ENCODE measurements at places on chromosomes 3 and 15. TPM values are rescaled to one million over a fixed set of nuclear protein-coding genes. Genes with fewer than 3 reads are reported as not detected.

The RAB27A gene
- 3.6 TPM for total RNA-seq

DNA sequence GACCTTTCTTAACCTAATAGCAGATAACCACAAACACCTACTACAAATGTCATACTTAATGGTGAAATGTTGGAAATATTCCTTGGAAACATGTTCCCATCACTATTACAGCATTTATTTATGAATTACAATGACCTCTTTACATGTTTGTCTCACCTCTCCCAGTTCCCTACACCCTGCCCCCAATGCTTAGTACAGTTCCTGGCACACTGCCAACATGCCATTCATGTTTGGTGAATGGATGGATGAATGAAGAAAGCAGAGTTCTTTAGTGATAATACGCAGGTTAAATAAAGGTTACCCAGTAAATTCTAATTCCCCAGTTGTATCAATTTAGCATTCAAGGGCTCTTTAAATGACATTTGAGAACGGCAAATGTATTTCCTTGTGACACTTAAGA lies 259.9 kb upstream of the ATP11B start:
- H3K27ac ChIP-seq, result no peak overlapping the region
- DNase-seq, result no peak
- no peak overlapping the region for H3K4me3 ChIP-seq
- peaks cover 18% of the 10 kb centered on the region for H3K4me1 ChIP-seq

DNA sequence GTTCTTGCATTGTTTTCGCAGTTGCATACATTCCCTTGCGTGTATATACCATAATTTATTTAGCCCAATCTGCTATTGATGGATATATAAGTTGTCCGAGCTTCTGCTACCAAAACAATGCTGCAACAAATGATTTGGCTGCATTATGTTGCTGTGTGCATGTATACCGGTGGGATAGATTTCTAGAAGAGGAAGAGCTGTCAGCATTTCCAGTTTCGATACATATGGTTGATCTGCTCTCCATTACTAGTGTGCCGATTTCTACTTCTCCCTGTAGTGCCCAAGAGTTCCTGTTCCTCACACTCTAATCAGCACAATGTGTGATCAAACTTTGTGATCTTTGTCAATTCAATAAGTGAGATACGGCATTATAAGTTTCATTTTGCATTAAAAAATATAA lies 92.8 kb upstream of the NMNAT3 start:
- no peak overlapping the region for H3K4me3 ChIP-seq
- H3K4me1 ChIP-seq, result peaks cover 13% of the 10 kb centered on the region
- no peak for DNase-seq

GRCh38 chr3:126402666-126403302 lies 8.1 kb downstream of the CFAP100 start:
- no peaks in the 10 kb centered on the region for H3K4me1 ChIP-seq
- H3K27ac ChIP-seq, result no peak overlapping the region
- H3K27me3 ChIP-seq, result no peaks in the 10 kb centered on the region
- H3K4me3 ChIP-seq, result no peak overlapping the region
- DNase-seq, result no peak
- H3K36me3 ChIP-seq, result no peaks in the 10 kb centered on the region

GRCh38 chr3:134594331-134594741 lies 56.5 kb downstream of the KY start:
- no peak overlapping the region for H3K4me3 ChIP-seq
- peaks cover 13% of the 10 kb centered on the region for H3K27me3 ChIP-seq
- no peak overlapping the region for H3K27ac ChIP-seq
- no peaks in the 10 kb centered on the region for H3K36me3 ChIP-seq

DNA sequence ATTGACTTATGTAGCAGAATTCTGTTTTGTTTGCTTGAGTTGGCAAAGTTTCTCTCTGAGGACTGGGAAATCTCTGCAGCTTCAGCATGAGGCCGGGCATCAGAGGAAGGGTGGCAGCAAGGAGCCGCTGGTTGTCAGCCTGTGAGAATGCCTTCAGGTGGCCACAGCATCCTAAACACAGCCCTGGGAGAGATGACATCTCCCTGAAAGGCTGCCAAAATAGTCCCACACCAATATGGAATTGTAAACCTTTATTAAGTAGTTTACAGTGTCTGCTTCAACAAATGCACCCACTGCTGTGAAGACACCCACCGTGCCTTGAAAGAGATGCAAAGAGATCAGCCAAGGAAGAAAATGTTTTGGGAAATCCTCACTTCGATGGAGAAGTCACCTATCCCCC lies 609.7 kb upstream of the ARRDC4 start:
- no peak overlapping the region for H3K4me3 ChIP-seq
- DNase-seq, result peak; percentile 3

DNA sequence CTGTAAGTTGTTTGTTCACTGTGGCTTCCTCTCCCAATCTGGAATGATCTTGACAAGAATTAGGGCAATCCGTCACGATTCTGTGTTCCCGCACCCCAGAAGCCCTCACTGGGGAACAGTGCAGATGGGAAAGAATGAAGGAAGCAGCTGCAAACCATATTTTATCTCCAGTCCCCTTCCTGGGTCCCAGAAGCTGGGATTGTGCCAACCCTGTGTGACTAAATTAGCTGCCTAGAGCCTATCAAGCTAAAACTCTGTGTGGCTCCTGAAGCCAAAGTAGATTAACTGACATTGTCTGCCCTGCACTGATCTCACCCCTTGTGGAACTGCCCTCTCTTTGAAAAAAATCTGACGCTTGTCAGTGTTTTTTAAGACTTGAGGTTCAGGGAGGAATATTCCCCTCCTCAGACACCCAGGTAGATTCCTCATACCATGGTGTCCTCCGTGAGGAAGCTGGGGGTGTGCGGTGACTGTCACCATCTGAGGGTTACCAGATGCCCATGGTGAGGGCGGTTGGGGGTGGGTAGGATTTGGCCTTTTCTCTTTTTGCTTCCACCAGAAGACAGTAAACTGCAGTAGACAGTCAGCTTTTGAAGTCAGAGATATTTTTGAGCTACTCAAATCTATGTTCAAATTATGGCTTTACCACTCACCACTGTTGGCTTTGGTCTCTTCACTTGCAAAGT lies 358.3 kb upstream of the TPM1 start:
- no peak overlapping the region for H3K4me3 ChIP-seq
- H3K4me1 ChIP-seq, result peaks cover 6% of the 10 kb centered on the region
- no peaks in the 10 kb centered on the region for H3K27me3 ChIP-seq
- H3K27ac ChIP-seq, result no peak overlapping the region

DNA sequence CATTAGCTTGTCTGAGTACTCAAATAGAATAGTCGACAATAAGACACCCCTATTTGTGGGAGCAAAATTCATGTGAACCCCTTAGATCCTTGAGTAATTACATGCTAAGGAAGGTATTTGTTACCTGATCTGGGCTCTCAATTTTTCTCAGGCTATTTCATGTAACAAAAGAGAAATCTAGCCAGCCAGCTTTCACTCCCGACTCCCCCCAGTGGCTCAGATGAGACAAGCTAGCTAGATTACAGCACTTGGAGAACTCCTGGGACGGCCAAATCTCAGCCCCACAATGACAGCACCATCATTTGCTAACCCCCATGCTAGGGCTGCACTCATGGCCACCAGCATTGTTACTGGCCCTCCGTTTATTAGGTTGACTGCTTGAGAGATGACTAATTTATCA lies 41.3 kb downstream of the GLDN start:
- H3K4me1 ChIP-seq, result peaks cover 7% of the 10 kb centered on the region
- peak; percentile 68 for DNase-seq
- no peaks in the 10 kb centered on the region for H3K36me3 ChIP-seq
- H3K4me3 ChIP-seq, result no peak overlapping the region
- no peak overlapping the region for H3K27ac ChIP-seq

DNA sequence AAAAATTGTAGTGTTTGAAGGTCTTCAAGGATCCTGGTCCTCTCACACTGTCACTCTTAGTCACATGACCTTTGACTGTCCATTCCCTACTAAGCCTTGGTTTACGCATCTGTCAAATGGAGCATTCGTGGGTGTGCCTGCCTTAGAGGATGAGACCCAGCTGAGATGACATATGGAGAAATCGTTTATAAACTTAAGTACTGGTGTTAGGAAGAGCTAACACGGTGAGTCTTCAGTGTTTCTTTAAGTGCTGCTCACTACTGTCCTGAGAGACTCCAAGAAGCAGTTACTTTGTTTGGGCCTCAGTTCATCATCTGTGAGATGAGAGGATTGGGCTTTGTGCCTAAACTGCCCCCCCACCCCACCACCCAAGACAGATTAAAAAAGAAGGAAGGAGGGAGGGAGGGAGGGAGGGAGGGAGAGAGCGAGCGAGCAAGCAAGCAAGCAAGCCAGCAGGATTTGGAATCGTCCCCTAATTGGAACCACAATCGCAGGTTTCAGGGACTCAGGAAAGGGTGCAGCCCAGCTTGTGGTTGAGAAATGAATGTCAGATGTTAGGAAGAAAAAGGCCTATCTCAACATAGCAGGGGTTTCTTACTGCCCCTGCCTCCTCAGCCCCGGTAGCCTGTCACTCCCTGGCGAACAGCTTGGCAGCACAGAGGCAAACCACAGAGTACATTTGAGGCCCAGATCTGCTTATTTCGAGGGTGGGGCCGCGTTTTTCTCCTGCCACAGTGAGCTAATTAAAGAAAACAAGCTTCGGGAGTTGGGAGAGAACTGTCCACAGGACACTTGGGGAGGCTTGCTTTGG lies 32.7 kb downstream of the SMAD3 start:
- peaks cover 22% of the 10 kb centered on the region for H3K4me1 ChIP-seq
- H3K27me3 ChIP-seq, result no peaks in the 10 kb centered on the region
- DNase-seq, result no peak

GRCh38 chr3:44682182-44682896 lies 30.1 kb upstream of the ZNF502 start:
- H3K27me3 ChIP-seq, result no peaks in the 10 kb centered on the region
- no peaks in the 10 kb centered on the region for H3K4me1 ChIP-seq
- no peak overlapping the region for H3K27ac ChIP-seq
- H3K4me3 ChIP-seq, result no peak overlapping the region
- H3K36me3 ChIP-seq, result no peaks in the 10 kb centered on the region
- DNase-seq, result no peak

DNA sequence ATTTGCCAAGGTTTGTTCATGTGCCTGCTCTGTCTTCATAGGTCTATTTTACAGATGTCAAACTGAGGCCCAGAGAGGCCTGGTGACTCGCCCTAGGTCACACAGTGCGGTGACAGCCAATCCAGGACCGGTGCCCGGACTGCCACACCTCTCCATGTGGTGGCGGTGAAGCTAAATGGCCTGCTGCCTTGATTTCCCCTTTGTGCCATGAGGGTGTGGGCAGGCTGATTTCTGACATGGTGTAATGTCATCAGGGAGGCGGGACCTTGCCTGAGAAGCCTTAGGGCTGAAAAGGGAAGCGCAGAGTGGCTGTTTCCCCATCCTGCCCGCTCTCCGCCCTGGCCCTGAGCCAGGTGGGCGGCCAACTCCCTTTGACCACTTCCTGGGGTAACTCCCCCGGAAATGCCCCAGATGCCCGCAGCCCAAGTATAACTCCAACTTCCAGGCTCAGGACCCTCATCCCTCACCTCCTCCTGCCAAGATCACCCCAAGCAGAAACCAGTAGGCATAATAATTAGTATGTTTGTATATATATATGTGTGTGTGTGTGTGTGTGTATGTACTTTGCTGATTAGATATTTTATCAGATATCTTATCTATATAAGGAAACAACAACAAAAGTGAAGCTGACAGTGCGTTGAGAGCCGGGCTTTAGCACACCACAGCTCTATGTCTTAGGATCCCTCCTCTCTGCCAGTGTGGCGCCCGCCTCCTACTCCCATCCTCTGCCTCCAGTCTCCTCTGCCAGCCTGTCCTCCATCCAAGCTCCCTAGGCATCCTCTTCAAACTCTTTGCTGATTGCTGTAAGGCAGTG lies 63.9 kb downstream of the IQSEC1 start:
- DNase-seq, result no peak
- H3K36me3 ChIP-seq, result no peaks in the 10 kb centered on the region
- H3K4me3 ChIP-seq, result no peak overlapping the region
- H3K27ac ChIP-seq, result no peak overlapping the region
